Activated naive CD4-positive, alpha-beta T cell (primary cell): ENCODE measurements at places on chromosomes 5 and 9.
A peak's percentile ranks its signal among the peaks of the same experiment; 100 is the strongest.

DNA sequence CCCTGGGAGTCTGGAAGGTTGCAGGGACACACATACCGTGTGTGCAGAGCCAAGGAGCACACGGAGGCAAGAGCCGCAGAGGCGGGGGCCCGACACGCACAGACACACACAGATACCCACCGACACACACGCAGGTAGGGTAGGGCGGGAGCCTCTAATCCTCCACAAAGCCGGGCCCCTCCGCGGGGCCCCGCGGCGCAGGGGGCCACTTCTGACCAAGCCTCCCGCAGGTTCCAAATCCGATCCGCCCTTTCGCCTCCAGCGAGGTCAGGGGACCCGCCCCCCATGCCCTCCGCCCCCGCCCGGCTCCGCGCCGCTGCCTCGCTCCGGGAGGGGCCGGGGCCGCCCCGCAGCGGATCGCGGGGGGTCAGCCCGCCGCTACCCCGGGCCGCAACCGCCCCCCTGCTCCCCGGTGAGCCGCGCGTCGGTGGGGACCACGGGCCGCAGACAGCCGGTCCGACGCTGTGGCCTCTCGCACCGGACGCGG is 1.4 kb upstream of the LMX1B start:
- no peak for DNase-seq

DNA sequence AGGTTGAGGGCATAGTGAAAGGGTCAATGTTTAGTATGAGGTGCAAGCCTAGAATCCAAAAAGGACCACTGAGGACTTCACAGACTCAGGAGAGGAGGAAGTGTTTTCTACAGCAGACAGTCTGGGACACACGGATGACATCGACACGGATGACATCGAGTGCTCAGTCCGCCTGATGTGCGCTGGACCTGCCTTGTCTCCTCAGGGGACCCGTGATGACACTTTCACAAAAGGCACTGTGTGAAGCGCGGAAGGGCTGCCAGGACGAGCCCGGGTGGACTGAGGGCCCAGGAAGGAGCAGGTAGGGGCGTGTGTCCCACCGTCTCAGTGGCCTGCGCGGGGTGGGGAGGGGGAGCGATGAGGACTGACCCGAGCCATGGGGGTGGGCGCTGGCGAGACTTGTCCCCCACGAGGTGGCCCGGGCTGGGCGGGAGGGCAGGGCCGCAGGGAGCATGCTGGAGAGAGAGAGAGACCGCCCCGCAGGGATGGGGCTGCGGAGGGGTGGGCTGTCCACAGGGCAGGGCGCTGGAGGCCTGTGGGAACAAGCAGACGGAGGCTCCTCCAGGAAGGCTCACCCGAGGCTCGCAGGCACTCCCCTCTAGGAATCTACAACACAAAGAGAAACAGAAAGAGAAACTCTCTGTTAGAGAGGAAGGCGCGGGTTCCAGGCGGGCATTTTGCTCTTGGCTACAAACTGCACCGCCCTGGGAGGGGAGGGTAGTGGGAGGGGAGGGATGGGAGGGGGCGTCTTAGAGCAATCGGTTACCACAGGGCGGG is 54.9 kb downstream of the USP20 start:
- DNase-seq: no peak

DNA sequence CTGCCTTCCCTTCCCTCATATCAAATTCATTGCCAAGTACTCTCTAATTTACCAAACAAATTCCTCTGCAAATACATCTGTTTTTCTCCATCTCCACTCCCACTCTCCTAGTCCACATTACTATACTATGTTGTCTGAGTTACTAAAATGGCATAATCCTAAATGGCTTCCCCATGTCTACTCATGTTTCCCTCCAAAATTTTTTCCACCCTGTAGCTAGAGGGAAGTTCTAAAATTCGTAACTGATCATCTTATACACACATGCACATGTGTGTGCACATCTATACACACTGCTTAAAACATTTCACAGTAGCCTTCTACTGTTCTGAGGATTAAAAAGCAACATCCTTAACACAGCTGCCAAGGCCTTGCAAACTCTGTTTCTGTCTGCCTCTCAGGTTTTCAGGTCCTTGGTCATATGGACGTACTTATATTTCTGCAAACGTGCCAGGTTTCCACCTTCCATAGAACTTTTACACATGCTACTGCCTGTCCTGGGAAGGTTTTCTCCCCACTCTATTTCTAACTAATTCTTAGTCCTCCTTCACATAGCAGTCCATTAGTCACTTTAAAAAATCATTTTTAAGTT is 140.6 kb downstream of the LURAP1L start:
- DNase-seq: no peak

DNA sequence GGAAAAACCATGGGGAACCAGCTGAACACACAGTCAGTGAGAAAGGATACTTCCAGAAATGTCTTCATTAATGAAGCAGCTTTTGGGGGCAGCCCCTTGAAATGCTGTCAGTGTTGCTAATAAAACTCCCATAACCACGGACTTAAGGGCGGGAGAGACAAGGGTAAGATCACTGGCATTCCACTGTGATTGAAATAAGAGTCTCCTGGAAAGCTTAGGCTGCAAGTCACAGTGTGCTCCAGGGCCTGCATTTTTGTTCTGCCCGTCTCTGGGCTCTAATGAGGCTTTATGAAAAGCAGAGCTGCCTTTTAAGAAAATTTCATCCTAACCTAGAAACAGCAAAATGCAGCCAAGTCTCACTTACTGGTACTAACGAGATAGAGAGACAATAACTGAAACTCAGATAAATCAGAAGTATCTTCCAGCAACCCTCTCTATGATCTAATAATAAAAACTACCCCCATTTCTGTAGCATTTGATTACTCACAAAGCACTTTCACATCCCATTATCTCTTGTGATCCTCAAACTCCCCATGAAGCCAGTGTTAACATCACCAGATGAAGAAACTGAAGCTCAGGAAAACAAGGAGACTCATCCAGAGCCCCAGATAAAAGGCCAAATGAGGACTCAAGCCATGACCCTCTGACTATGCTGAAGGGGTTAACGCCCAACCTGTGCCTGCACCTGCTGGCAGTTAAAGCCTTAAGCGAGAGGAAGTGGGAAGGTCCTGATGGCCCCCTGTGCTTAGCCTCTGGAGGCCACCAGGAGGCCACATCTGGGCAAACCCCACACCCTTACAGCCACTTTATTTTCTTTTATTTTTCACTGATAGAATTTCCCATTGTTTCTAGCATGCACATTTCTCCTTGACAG is 37.5 kb downstream of the SPOCK1 start:
- no peak for DNase-seq

GRCh38 chr9:20729523-20729922 is 45.5 kb downstream of the FOCAD start:
- no peak for DNase-seq

DNA sequence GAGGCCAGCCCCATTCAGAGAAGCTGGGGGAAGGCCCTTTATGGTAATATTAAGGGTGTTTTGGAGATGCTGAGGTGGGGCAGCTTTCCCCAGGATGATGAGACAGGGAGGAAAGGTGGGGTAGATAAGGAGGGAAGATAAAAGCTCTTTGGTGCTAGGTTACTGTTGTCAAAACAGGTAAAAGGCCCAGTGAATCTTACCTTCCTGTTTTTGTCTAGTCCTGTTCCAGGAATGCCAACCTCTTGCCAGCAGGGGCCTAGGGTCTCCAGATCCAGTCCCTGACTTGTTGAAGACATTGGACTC is 797 bp upstream of the CCL27 start:
- no peak for DNase-seq

GRCh38 chr5:179452356-179453230 is 97.8 kb upstream of the RUFY1 start:
- DNase-seq: no peak

- DNase-seq: peak; percentile 96
These were observed at the start of gene DNAJC21 for GRCh38 chr5:34929134-34929719. TSS of gene DNAJC21 (plus strand) at chr5:34929559. CDS start at chr5:34929820, 261 bp downstream.

GRCh38 chr5:158801268-158801667 is 298.4 kb downstream of the EBF1 start:
- no peak for DNase-seq
